AG04450 (cell line): ENCODE measurements at places on chromosomes 3 and 15.

GRCh38 chr15:92111751-92112150 is 258.2 kb downstream of the SLCO3A1 start:
- DNase-seq, result no peak

GRCh38 chr3:105791919-105792786 is 76.7 kb downstream of the CBLB start:
- DNase-seq, result peak; percentile 42

DNA sequence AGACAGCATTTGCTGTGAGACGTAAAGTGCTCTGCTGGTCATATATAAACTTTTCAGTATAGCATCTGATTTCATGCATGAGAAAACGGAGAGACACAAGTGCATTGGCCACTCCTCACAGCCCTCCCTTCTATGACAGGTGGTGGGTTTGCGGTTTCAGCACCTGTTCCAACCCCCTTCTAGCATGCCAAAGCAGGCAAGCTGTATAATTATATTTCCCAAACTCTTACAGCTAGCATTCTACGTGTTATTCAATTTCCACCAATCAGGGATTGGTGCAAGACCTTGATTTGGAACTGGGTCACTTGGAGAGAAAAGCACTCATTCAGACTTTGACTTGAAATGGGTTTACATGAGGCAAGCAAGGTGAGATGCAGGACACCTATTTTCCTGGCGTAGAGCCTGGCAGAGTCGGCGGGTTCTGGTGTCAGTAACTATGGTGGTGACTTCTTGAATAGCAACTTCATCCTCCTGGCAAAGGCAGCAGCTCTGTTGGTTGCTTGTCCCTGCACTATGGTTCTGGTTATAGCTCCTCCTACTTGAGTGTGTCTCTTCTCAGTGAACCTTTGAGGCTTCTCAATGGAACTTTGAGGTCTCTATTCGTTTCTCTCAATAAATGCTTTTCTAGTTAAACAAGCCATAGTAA is 356.5 kb downstream of the TBL1XR1 start:
- DNase-seq, result no peak

DNA sequence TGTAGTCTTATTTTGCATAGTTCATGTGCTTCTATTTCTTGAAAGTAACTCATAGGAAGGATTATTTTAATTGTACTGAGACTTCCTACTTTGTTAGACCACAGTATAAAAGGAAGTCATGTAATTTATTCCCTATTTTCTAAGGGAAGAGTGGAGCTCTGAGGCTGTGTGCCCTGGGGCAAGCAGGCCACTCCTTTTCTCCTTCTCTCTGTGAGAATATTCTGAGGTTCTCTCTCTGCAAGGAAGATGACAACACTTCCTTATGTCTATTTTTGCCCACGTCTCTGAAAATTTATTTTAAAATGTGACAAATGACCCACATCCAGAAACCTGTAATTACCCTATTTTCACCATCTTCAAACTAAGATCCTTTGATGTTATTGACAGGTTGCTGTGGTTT is 11.0 kb downstream of the KCTD6 start:
- DNase-seq, result no peak

DNA sequence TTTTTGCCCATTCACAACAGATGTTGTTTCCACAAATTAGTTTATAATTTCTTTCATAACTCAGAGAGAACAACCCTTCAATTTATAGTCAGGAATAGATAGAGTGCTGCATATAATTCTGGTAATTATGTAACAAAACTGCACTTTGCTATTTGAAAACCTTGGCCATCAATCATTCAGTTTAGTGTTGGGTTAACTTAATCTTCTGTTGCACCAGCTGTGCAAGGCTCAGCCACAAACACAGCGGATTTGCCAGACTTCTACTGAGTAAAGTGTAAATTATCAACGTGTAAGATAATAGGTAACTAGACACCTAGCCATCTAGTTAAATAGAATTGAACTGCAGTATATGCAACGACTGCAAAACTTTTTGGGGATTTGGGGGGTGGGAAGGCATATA is 1064.3 kb upstream of the EPHA6 start:
- no peak for DNase-seq

GRCh38 chr15:39501366-39502081 is 79.4 kb upstream of the THBS1 start:
- DNase-seq, result no peak

DNA sequence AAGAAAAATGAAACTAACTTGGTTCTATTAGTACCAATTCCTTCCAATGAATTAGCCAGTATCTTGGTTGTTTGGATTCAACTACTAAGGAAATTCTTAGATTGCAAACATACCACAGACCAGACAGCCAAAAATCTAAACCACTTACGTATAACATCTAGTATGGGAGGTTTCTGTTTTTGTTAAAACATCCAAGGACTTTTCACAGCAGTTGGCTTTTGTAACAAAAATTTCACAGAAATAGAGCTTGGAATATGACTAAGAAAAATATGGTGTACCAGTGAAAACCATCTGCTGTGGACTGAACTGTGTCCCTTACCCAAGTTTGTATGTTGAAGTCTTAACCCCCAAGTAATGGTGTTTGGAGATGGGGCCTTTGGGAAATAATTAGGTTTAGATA is 199.2 kb downstream of the OTOL1 start:
- DNase-seq, result no peak

GRCh38 chr3:143654906-143655305 is 193.4 kb downstream of the SLC9A9 start:
- no peak for DNase-seq

GRCh38 chr15:82709081-82709420 is 624 bp downstream of the AP3B2 start:
- no peak for DNase-seq

DNA sequence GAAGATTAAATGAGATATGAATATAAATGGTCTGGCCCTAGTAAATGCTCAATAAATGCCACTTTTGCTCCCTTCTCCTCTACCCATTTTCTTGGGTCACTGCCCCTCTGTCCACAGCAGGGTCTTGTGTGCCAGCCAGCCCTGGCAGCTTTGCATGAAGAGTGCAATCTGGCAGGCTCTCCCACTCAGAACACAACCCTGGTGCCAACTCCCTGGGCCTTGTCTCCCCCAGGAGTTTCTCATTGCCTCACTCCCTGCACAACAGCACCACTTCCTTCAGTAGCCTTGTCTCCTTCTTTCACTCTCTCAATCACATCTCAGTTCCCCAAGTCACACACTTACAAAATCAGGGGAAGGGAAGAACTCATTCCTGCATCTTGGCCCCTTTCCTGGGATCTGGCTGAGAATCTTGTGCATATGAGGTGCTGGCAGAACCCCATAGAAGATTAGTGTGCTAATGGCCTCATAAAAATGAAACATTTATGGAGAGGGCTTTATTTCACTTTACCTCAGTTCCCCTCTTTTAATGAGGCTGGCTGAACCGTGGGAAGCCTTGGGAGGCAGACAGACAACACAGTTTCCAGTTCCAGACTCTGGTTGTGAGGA is 445.9 kb upstream of the PROK2 start:
- DNase-seq, result no peak

DNA sequence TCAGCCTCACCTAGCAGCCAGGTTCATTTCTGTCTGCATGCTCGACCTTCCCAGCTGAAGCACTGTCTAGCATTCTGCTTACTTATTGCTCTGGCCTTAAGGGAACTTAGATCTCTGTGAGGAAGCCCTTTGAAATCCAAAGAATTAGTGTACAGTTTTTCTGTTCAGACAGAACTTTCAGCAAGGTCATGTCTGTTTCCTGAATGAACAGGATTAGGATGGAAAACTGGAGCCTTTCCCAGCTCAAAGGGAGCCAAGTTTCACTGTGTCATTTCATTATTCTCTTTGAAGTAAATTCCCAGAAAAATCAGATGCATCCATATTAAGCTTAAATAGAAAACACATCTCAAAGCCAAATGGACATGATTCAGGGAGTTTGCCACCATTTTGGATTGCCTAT is 457.3 kb upstream of the KCNMB2 start:
- DNase-seq, result no peak

DNA sequence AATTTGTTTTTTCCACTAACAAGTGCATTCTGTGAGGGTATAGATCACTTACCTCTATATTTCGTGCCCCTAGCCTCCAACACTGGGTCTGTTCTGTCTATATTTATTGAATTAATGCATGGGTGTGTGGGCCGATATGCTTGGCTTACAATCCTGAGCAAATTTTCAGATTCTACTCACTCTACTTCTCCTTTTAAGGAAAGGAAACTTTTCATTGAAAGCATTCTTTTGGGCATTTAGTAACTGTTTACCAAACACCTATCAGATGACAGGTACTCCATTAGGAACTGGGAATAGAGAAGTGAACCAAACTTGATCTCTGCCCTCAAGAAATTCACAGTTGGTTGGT is 60.5 kb downstream of the TLE3 start:
- DNase-seq, result no peak

- DNase-seq, result peak; percentile 62
Measured at GRCh38 chr15:95259513-95259912, 1028.2 kb downstream of the MCTP2 start.

GRCh38 chr15:100236981-100237720 is 104.6 kb downstream of the ADAMTS17 start:
- DNase-seq, result no peak

- DNase-seq, result no peak
Measured at GRCh38 chr3:27910456-27910855, 188.3 kb upstream of the EOMES start.

DNA sequence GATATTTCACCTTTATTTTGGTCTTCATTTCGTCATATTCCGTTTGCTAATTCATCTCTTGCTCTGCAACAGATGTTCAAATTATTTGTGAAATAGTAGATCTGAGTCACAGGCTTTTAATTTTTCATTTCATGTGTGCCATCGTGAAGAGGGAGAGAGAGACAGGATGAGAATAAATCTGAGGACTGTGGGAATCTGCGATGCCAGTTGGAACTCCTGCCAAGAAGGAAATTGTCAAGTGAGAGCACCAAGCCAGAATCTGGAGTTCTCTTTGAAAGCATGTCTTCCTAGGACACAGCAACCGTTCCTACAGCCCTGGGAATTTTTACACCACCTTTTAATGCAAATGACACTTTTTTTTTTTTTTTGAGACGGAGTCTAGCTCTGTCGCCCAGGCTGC is 48.8 kb downstream of the NSMCE3 start:
- DNase-seq, result no peak

DNA sequence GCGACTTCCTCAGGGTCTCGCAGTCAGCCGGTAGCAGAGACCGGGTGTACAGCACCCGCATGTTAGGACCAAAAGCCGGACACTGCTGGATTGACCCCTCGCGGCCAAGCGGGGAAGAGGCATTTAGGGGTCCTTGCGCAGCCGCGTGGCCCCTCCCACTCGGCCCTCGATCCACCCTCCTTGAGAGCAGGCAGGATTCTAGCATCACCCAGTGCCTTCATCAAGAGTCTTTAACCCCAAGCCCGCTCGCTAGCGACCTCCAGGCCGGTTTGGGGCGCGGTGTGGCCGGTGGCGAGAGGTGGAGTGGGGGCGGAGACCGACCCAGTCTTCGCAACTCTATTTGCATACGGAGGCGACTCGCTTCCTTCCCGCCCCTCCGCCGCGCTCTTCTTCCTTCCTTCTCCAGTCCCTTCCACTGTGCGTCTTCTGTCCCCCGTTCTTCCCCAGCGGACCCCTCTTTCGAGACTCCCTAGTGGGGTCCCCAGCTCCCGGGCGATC is at the start of gene ST6GAL1:
Gene ST6GAL1, plus strand, starts transcription at position 384 of the 498 bp plus-strand sequence. CDS start 112,178 bp downstream, outside the sequence.
- no peak for DNase-seq

GRCh38 chr3:101850246-101851051 is 1.1 kb downstream of the NFKBIZ start:
- no peak for DNase-seq

DNA sequence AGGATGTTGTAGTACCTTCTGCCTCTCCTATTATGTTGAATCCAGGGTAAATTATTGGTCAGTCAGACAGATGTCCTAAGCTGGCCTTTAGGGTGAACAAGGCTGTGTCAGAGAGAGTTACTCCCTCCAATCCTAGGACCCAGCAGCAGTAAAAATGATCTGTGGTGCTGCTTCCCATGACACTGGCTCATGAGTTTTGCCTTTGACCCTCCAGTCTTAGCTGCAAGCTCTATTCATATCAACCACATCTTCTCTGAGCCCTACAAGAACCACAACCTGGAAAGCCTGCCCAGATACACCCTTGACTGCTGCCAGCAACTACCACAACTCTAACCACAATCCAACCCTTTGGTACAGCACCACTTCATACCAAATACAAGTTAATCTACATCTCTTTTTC is 27.2 kb upstream of the PHLDB2 start:
- DNase-seq, result no peak

GRCh38 chr3:192090586-192090985 is 629.6 kb downstream of the PYDC2 start:
- DNase-seq, result no peak

GRCh38 chr3:191775451-191776233 is 314.7 kb downstream of the PYDC2 start:
- no peak for DNase-seq

- no peak for DNase-seq
Measured at GRCh38 chr3:119367000-119367399, 72.8 kb downstream of the ARHGAP31 start.
